ENCODE measurements at places on chromosomes 2 and 18.

GRCh38 chr2:4139316-4139715, 435.9 kb downstream of the DCDC2C start:
- DNase-seq: no peak

GRCh38 chr2:20391951-20392699, 41.5 kb upstream of the PUM2 start:
- no peak for DNase-seq

- DNase-seq: no peak
These were observed 86.8 kb upstream of the TFPI start for GRCh38 chr2:187640926-187641510.

GRCh38 chr2:76170856-76171255, 460.1 kb upstream of the GCFC2 start:
- DNase-seq: no peak

- DNase-seq: peak; percentile 89
These were observed 501 bp downstream of the RETREG2 start for GRCh38 chr2:219178377-219179175.

- peak; percentile 88 for DNase-seq
These were observed 879 bp upstream of the EPAS1 start for GRCh38 chr2:46296216-46296839.

GRCh38 chr2:127448526-127448925, 30.3 kb downstream of the PROC start:
- DNase-seq: no peak

DNA sequence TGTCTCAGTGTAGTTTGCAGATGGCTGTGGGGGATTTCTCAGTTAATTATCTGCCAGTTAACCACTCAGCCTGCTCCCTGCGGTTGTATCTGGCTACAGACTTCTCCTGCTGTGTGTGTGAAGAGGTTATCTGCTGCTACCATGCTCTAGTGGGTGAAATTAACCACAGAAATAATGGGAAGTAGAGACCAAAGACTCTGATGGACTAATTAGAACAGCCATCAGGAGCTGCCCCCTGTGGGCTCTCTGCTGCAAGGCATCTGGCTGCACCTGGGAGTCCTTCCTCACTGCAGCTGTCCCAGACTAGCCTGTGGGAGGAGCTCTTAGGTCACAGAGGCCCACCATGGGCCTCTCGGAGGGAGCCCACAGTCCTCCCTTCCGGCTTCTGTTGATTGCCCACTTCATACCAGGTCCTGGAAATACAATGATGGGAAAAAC, 66.6 kb downstream of the CTIF start:
- DNase-seq: no peak

DNA sequence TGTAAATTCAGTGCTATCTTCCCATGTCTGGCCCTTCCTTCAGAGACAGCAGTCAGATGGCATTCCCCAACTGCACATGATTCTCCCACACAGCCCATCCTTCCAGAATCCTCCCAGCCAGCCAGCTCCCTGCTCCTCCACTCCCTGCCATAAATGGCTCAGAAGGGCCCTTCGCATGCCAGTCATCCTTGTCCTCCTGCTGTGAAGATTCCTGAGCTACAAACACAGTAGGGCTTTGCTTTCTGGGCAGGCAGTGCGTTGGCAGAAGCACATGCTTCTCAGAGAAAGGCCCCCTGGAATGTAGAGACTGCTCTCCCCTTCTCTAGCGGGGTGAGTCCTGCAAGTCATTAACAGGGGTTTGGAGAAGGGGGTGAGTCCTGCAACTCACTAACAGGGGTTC, 71.9 kb downstream of the TEX51 start:
- DNase-seq: no peak

DNA sequence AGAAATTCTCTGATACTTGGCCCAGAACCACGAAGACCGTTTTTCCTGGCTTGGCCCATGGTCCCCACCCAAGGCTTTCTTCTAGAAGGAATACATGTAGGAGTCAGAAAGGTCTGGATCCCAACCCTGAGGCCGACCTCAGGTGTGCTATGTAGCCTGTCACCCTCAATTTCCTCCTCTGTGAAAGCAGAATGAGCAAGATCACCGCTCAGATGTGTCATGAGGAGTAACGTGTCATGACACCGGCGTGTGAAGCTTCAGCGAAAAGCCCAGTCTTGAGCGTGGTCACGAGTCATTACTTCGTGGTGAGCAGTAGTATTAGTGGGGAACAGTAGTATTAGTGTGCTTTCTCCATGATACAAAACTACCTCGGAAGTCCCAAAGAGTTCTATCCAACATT, 103.4 kb downstream of the ALPK2 start:
- DNase-seq: no peak

GRCh38 chr2:241532733-241533601, 24.6 kb upstream of the STK25 start:
- peak; percentile 45 for DNase-seq

- DNase-seq: peak; percentile 83
These were observed 136.5 kb upstream of the HAAO start for GRCh38 chr2:42928692-42929545.

DNA sequence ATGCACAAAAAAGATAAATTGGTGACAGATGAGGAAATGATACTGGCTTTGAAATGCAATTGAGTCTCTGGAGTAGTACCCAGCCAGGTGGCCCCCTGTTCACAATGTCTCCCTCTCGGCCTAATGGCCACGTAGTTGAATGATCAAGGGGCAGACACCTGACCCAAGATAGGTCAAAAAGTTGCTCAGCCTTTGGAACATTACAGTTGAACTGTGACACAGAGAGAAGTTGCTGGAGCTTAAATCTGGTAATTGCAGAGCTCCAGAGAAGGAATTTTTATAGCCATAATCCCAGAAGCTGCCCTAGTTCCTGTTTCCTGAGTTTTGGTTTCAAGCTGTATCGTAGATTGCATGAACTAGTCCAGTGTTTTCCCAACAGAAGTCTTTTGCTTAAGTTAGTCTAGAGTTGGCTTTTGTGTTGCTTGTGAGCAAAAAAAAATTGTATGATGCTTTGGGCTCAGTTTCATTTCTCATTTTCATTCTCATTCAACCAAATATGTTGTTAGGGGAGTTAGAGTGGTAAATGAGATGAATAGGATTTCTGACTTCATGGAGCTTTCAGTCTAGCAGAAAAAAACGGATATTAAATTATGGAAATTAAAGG, 117.9 kb downstream of the CSRNP3 start:
- DNase-seq: no peak

DNA sequence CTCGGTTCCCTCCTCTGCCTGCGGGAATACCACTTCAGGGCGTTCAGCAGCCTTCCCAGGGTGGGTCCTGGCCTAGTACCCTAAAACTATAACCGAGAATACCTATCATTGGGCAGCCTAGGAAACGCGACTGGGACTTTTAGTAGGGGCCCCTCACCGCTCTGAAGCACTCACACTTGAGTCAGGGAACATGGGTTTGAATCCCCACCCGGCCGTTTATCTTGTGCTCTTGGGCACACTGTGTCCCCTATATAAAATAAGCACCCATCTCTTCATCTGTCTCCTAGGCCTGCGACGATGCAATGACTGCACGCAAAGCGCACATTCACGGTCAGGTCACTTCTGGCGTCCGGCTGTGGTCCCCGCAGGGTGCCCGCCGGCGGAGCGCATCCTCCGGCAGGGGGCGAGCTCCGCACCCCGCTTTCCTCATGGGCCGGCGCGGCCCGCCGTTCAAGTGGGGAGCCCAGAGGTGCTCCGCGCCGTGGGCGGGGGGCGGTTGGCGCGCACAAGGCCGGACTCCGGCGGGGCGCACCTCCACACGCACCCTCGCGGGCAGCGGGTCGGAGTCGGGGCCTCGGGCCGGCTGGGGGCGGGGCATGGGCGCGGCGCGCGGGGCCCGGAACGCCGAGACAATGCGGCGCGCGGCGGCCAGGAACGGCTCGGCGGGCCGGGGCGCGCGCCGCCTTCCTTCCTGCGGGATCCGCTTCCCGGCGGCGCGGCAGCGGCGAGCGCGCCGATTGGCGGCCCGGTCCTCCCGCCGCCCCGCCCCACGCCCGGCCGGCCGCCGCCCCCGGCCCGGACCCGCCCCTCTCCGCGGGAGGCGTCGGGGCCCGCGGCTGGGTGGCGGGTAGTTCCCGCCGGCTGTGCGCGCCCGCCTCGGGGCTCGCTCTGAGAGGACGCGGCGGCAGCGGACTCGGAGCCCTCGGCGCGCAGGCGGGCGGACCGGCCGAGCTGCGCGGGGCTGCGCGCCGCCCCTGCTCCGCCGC, at the start of gene ASAP2:
ASAP2 (plus strand) TSS at position 850 of the 986 bp plus-strand sequence. CDS start 293 bp downstream, outside the sequence.
- peak; percentile 100 for DNase-seq

DNA sequence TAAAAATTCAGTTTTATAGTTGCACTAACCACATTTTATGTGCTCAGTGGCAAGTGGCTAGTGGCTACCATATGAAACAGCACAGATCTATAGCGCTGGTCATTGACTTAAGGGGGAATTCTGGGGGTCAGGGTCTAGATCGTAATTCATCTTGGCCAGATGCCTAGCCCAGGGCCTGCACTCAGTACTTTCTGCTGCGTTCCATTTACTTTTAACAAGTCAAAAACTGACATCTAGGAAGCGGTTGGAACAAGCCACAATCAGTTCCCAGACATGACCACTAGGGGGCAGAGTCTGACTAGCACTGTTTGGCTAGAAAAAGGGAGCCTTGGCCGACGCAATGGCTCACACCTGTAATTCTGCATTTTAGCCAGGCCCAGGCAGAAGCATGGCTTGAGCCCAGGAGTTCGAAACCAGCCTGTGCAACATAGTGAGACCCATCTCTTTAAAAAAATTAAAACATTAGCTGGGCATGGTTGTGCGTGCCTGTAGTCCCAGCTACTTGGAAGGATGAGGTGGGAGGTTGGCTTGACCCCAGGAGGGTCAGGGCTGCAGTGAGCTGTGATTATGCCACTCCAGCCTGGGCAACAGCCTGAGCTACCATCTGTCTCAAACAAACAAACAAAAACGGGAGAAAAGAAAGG, 9.0 kb upstream of the TMBIM1 start:
- peak; percentile 81 for DNase-seq

DNA sequence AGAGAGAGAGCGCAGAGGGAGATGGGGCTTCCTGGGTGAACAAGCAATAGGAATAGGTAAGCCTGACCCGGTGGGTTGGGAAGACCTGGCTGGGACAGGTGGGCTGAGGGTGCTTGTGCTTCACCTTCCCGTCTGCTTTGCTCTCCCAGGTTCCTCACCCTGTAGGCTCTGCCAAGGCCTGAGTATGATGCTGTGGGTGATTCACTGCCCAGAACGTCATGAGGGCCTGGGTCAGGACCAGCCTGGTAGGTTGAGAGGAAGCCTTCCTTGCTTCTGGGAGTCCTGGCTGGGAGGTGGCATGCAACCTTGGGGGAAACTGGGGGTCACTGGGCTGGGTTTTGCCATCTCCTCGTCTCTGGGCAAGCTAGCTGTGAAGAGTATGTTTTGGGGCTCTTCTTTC, 220.2 kb upstream of the APCDD1 start:
- DNase-seq: peak; percentile 30

GRCh38 chr2:232748038-232748437, 28.3 kb downstream of the KCNJ13 start:
- DNase-seq: no peak

DNA sequence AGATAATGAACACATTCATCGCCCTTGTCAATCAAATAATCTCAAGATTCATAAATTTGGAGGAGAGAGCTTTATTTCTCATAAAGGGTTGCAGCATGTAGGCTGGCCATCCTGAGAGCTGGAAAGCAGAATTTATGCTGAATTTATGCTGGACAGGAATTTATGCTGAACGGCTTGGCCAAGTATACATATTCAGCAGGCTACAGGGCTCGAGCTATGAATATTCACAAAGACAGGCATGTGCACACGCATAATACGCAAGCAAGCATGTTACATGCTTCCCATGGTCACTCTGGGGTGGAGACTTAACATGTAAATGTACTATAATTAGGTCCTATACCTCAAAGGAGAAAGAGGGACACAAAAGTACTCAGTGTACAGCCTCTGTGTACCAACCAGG, 618.8 kb downstream of the METTL4 start:
- no peak for DNase-seq

DNA sequence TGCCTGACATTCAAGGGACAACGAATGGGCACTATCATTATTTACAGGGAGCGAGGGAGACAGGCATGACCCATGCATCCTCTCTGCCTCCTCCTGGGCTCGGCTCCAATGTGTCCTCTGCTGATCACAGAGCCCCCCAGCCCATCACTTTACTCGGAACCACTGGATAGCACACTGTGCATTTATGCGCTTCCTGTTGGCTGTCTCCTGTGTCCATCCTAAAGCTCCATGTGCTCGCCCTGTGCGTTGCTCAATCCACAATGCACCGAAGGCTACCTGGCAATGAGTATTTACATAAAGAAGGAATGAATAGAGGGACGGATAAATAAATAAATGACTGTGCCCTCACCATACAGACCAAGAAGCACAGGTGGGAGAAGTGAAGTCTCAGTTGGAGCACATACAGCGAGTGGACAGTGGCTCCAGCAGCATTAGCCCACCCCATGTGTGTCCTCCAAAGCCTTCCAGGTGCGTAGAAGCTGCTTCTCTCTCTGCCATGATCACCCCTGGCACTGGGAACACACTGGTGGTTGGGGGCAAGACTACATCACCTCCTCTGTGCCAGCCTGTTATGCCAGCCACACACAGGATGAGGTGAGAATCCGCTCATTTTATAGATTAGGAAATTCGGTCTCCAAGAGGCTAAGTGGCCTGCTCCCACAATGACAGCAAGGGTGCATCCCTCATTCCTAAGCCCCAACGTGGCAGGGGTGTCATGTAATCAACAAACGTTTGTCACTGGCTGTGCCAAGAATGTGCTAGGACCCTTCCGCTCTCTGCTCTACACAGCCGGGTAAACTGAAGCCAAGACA, 2.3 kb upstream of the GDF7 start:
- DNase-seq: peak; percentile 44

GRCh38 chr2:28544405-28544921, 48.6 kb downstream of the PLB1 start:
- no peak for DNase-seq

GRCh38 chr2:112480530-112481049, 1.4 kb upstream of the TTL start:
- DNase-seq: no peak

DNA sequence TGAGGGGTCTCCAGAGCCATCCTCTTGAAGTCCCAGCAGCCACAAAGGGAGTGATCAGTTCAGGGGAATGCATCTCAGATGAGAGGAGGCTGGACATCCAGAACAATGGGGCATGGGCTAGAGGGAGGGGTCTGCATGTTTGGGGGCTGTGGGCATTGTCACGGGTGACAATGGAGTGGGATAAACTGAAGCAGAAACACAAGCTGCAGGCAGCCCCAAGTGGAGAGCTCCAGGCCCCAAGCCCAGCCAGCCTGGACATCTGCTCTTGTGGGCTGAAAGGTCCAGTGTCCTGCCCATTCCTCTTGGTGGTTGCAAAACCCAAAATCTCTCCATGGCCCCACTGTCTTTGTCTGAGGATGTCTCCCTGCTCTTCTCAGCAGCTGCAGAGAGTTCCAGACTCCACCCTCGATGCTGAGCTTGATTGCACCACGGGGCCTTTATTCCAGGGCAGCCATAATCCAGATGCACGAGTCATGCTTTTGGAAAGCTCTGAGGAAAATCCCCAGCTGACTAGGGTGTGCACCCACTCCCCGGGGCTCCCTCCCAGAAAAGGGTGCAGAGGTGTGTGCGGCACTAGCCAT, 149.4 kb downstream of the TNS1 start:
- DNase-seq: peak; percentile 87

- DNase-seq: no peak
These were observed 10.5 kb upstream of the BBS5 start for GRCh38 chr2:169468841-169469240.

- DNase-seq: no peak
These were observed 110.9 kb downstream of the CABYR start for GRCh38 chr18:24249716-24250115.

Measured in osteoblast (primary cell).